Tibial artery (tissue), 4 donors: ENCODE measurements at places on chromosomes 12 and 14.

- no peak for DNase-seq
Measured at GRCh38 chr12:54197010-54197409, 8.2 kb upstream of the SMUG1 start.

GRCh38 chr14:76551116-76551515 lies 175.2 kb downstream of the ESRRB start:
- DNase-seq, result no peak

DNA sequence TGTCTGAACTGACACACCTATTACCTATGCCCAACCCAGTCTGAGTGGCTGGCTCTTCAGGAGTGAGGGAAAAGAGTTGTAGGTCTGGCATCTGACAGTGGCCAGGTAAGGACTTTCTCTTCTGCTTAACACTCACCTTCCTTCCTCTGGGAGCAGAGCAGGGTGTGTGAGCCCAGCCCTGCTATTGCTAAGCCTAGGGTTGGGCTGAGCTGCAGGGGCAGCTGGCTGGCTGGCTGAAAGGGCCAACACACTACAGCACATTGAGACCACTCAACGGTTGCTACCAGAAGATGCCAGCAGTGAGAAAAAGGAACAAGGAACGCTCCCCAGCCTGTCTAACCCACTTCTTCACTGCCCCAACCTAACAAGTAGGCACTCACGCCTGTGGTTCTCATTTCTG lies 201.2 kb downstream of the DPF3 start:
- DNase-seq, result no peak

DNA sequence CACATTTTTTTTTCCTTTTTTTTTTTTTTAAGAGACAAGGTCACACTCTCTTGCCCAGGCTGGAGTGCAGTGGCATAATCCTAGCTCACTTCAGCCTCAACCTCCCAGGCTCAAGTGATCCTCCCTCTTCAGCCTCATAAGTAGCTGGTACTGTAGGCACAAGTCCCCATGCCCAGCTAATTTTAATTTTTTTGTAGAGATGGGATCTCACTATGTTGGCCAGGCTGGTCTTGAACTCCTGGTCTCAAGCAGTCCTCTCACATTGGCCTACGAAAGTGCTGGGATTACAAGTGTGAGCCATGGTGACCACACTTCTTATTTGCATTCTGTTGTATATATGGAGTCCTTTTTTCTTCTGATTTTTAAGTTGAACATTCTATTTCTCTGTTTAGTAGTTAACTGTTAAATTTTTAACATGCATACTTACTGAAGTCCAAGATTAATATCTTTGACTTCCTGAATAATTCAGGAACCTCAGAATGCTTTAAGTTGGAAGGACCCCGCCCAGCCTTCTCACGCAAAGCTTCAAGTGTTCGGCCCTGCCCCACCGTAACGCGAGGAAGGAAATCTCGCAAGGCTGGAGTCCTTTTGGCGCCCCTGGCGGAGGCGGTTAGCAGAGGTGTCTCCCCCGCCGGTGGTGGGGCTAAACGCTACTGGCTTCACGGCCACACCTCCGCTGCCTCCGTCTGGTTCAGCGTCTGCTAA lies 21.6 kb downstream of the SPATS2 start:
- no peak for DNase-seq

GRCh38 chr14:50932156-50932555 lies 12.1 kb downstream of the PYGL start:
- DNase-seq, result no peak
